ENCODE measurements at places on chromosomes 7 and 10. TPM values are rescaled to one million over a fixed set of nuclear protein-coding genes. Genes with fewer than 3 reads are reported as not detected.

FAM241B gene
- not detected for total RNA-seq

CNTNAP2 gene
- 0.43 TPM for total RNA-seq

- DNase-seq = no peak
Measured at GRCh38 chr10:88540351-88540750, 42.8 kb downstream of the RNLS start.

GRCh38 chr7:88566162-88566729, 193.3 kb upstream of the ZNF804B start:
- no peak for DNase-seq

SOSTDC1 gene
- total RNA-seq = 18.7 TPM

DNA sequence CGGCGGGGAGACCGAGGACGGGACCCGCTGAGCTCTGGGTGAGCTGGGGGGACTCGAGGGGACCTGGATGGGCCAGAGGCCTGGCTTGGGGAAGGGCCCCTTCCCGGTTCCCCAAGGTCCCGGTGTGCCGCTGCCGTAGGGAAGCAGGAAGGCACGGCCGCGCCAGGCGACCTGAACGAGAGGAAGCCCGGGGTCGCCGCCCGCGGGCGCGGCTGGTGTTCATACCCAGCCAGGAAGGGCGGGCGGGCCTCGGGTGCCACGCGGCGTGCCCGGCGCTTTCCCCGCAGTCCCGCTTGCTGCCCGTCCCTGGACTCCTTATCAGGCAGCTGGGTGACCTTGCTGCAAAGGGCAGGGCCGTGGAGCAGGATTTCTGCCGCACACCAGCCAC, 38.0 kb downstream of the ZNF777 start:
- DNase-seq = peak; percentile 31

SORCS1 gene
- 0.58 TPM for total RNA-seq

DNA sequence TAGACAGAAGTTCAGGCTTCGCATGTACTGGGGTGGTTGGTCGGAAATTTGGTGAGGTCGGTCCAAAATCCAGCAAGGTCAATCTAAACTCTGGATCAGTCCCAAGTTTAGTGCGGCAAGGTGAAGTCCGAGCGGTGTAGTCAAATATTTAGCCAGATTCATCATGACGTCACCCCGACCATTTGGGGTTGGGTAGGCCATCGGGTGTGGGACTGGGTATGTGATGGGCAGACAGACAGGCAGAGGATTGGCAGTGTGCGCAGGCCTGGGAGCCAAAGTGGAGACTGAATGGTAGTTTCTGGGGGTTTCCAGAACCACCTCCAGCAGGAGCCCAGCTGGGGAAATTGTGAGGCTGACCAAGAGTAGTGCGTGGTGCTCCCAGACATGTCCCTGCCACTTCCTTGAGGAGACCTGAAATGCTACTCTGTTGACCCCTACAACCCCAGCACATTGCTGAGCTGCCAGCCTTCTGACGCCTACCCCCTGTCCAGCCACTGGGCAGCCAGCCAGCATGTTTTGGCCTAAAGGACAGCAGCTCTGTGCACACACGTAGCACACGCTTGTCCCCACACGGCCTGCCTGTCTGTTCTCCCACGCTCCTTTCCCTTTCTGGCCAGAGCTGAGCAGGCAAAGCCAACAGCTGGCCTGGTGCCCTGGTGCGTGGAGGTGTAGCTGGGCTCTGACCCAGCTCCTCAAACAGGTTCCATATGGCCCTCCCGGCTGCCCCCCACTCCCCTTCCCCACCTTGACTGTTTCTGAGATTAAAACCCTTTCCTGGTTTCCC, 55.9 kb downstream of the FAM241B start:
- peak; percentile 62 for DNase-seq

RNLS gene
- not detected for total RNA-seq

- DNase-seq = no peak
Measured at GRCh38 chr10:6067457-6067856, 5.3 kb upstream of the IL2RA start.

DNA sequence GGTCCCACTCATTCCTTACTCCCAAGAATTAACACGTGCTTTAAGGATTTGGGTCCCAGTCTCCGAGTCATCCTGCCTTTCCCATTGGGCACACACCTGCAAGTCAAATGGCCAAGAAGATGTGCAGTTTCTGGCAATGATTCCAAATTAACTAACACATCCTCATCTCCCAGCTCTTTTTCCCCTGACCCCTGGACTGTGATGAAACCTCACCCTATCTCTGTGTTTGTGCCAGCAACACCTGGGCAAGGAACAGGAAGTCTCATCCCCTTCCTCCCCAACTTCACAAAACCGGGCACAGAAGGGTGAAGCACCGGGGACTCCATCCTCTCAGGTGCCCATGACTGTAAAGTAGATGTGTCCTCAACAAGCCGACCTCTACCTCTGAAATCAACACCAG, 54.8 kb downstream of the PLXNA4 start:
- no peak for DNase-seq

GJD4 gene
- not detected for total RNA-seq

DNA sequence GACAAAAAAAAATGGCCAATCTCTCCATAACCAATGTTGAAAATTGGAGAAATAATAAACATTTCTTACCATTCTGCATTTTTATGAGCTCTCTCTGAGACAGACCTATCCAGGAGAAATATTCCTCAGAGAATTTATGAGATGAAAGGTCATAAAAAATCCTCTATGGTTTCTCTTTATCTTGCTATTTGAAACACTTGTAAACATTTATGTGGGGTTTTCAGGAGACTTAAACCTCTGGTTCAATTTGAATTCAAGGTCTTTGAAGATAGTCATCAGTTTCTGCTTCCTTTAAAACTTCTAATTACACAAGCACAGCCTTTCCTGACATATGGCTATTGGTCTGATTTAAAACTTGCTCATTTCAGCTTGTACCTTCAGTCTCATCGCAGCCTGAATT, 78.5 kb upstream of the APBB1IP start:
- DNase-seq = no peak

GRCh38 chr7:88396948-88397322, 90.2 kb upstream of the STEAP4 start:
- no peak for DNase-seq

GRCh38 chr7:53426145-53426750, 390.8 kb downstream of the POM121L12 start:
- DNase-seq = no peak

GRCh38 chr10:71159892-71160291, 52.5 kb upstream of the UNC5B start:
- DNase-seq = no peak

GRCh38 chr7:31398815-31399214, 58.3 kb upstream of the NEUROD6 start:
- DNase-seq = no peak

FAM3C gene
- total RNA-seq = 147 TPM

SYT15 gene
- 2.9 TPM for total RNA-seq

- no peak for DNase-seq
Measured at GRCh38 chr10:107425931-107426553, 261.5 kb upstream of the SORCS1 start.

LIPK gene
- not detected for total RNA-seq

GRCh38 chr7:79008786-79009185, 444.7 kb downstream of the MAGI2 start:
- no peak for DNase-seq

DNA sequence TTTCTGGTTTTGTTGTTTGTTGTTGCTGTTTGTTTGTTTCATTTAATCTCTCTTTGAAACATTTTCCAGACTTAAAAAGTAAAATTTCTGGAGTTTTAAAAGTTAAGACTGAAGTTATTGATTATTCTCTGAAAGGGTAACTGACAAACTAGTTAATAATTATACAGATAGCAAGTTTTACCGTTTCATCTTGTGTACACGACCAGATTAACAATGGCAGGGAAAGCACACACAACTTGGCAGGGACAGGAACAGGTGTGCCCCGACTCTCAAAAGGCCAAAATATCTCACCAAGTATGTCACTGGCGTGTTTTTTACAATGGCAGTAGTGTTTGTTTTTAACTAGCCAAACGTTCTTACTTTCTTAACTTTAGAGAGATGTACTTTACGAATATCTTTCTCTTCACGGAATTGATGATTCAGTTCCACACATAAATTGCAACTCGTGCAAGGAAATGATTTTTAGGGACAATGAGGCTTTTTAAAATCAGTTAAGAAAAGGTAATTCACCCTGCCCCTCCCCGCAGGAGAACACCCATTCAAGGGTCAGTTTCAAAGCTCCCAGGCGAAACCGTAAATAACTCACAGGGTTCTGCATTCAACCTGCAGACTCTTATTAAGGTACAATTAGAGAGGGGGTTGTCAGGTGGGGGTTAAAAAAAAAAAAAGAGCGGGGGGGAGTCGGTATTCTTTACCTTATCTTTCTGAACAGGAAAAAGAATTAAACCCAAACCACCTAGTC, 3.5 kb downstream of the CTBP2 start:
- DNase-seq = peak; percentile 67

DNA sequence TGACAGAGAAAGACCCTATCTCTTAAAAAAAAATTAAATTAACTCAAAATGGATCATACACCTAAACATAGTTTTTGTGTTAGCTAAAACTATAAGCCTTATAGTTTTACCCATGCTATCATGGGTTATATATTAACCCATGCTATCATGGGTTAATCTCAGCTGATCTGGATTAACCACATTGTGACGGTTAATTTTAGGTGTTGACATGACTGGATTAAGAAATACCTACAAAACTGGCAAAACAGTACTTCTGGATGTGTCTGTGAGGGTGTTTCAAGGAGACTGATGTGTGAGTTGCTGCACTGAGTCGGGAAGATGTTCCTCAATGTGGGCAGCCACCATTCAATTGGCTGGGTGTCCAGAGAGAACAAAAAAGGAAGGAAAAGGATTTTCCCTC, 44.3 kb upstream of the FXYD4 start:
- no peak for DNase-seq

- DNase-seq = peak; percentile 65
Measured at GRCh38 chr10:3783316-3783681, 1.7 kb downstream of the KLF6 start.

GRCh38 chr10:24824536-24824935, 100.8 kb upstream of the ARHGAP21 start:
- DNase-seq = no peak

CROT gene
- total RNA-seq = 4.0 TPM

DNA sequence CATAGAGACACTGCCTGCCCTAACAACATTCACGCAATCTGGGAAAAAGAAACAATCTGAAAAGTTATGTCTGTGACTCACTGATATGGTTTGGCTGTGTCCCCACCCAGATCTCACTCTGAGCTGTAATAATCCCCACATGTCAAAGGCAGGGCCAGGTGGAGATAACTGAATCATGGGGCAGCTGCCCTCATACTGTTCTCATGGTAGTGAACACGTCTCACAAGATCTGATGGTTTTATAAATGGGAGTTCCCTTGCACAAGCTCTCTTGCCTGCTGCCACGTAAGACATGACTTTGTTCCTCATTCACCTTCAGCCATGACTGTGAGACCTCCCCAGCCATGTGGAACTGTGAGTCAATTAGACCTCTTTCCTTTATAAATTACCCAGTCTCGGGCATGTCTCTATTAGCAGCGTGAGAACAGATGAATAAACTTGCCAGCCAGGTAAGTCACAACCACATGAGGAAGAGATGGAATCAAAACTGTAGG, 341.5 kb upstream of the AOAH start:
- peak; percentile 16 for DNase-seq

GRCh38 chr10:100647928-100648327, 97.5 kb upstream of the PAX2 start:
- DNase-seq = no peak

DNA sequence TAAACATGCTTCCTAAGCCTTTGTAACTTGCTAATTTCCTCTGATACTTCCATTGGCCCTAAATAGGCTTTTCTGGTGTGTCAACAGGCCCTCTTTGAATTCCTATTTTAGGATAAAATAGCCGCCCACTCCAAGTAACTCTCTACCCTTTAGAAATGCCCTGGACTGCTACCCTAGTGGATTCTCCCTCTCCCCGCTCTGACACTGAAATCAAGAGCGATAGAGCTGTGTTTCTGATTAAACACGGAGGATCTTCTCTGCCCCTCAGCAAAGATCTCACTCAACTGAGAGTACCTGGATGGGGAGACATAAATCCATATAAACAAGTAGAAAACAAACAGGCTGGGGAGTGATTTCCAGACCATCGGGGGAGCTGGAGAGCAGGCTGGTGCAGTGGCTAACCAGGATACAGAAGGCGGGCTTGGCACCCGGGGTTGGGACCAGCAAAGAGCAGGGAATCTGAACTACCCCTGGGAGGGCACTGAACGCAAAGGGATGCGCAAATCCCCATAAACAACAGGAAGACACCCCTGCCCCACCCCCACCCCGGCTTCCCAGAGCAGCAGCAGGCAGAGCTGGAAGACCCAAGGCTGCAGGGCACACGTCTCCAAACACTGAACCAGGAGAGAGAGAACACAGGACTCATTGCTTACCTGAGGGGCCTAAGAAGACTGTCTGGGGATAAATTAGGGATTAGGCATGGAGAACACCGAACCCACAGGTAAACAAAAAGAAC, 2.5 kb downstream of the ASB13 start:
- no peak for DNase-seq

GRCh38 chr7:148916186-148916585, 32.1 kb upstream of the EZH2 start:
- peak; percentile 41 for DNase-seq

DNA sequence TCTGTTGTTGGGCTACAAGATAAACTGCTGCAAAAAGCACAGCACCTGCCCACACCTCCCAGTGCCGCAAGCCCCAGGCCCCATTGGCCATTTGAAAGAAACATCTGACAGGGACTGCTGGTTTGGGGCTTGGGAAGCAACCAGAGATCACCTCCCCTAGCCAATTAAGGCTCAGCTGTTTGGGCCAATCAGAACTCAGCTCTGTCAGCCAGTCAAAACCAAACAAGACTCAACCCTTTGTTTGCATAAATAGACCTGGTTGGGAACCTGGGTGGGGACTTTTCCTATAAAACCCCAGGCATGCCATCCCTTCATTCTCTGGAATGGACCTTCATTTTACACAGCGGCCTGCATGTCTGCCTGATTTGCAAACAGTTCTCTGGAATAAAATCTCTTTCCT, 17.2 kb upstream of the NME8 start:
- no peak for DNase-seq

DNA sequence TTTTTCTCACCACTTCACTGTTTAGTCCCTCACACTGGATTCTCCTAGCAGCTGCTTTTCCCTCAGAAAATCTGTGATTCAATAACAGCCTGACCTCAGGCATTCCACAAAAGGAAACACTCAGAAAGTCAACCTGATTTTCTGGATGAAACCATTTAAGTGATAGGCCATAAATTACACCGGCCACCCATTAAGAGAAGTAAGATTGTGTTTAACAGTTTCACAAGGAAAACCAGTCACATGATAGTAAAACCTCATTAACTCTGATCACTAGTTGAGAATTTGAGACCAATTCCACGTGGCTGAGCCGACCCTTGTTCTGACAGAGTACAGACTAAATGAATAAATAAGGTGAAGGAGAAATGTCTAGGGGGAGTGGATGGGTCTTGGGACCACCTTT, 7.7 kb downstream of the GRM8 start:
- no peak for DNase-seq
